ENCODE measurements at places on chromosomes 1 and 21. TPM values are rescaled to one million over a fixed set of nuclear protein-coding genes. Genes with fewer than 3 reads are reported as not detected.

Gene LRRC71
- polyA plus RNA-seq: 0.75 TPM

GRCh38 chr1:211371406-211372105, 44.9 kb downstream of the TRAF5 start:
- DNase-seq: no peak

DNA sequence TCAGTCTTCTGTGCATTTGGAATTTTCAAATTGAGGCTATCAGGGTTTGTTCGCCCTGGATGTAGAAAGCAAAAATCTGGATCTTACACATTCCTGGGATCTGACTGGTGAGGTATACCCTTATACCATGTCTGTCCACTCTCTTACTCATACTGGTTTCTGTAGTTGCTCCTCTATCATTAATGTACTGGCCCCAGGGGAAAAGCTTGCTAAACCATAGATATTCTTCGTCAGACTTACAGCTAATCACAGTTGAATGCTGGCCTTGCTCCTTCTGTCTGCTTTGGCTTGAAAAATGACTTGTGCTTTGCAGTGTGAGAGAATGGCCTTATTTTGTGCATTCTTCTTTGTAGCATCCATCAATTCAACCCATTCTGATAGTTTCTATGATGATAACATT, 30.5 kb downstream of the TBCE start:
- DNase-seq: peak; percentile 78

DNA sequence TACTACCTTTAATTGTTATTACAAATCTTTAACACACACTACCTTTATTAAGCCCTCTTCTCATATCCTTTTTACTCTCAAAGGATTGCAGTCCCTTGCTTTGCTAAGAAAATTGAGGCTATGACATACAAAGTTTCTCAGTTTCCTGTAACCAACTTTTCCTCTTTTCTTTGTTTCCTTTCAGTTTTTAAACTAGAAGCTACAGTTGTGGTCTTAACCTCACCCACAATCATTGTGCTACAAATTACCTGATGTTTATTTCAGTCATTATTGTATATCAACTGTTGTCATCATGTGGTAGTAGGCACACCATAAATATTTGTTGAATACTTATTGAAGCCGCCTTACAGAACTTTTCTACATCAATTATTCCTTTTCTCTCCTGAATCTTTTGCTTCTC, 51.8 kb downstream of the SLAMF6 start:
- DNase-seq: no peak

DNA sequence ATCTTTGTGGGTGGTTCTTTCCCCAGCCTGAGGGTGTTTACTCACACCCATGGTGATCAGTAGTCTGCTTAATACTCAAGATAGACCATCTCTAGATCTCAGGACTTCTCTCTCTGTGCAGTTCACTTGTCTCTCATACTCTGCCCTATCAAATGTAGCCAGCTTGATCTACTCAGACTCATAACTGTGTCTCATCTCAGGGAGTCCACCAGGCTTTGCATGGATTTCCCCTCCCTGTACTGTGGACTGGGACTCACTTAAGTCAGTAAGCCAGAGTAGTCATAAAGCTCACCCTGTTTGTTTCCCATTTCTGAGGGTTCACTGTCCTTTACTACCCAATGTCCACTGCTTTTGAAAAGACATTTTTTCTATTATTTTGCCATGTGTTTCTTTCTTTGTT, 41.8 kb downstream of the LYPLAL1 start:
- no peak for DNase-seq

GRCh38 chr1:64427879-64428278, 42.0 kb upstream of the CACHD1 start:
- no peak for DNase-seq

GRCh38 chr1:106889583-106889982, 166.9 kb upstream of the PRMT6 start:
- DNase-seq: no peak

- DNase-seq: peak; percentile 52
Measured at GRCh38 chr1:36323636-36324352, at the start of gene EVA1B. TSS of gene EVA1B (minus strand) at chr1:36323645. CDS start at chr1:36323037, 608 bp downstream.

- no peak for DNase-seq
Measured at GRCh38 chr1:5943343-5944124, 48.7 kb downstream of the NPHP4 start.

Measured in BJ (cell line).